NCI-H1417 treated with DMSO at 0.1 percent for 48 hours (cell line): ENCODE measurements at places on chromosomes 6 and 20.

- no peak for DNase-seq
These were observed 118.7 kb upstream of the HMGN3 start for GRCh38 chr6:79353226-79353625.

GRCh38 chr20:46342451-46343347 is 34.4 kb upstream of the CDH22 start:
- DNase-seq: no peak

DNA sequence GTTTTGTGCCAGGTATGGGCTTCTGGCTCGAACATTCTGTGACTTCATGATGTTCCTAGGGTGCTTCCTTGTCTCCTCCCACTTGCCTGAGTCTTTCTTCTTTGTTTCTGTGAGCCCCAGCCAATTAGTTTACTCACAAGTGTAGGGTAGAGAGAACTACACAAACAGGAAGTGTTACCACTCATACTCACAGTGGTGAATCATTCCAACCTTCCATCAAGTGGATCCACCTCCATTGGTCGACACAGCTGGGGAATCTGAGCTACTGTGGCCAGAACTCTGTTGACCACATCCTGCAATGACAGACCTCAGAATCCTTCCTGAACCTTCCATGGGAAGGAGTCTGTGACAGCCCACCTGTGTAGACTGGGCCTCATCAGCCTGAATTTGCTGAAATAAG is 76.8 kb downstream of the UNC5CL start:
- DNase-seq: no peak

GRCh38 chr6:30847971-30848436 is 36.3 kb upstream of the DDR1 start:
- DNase-seq: no peak

DNA sequence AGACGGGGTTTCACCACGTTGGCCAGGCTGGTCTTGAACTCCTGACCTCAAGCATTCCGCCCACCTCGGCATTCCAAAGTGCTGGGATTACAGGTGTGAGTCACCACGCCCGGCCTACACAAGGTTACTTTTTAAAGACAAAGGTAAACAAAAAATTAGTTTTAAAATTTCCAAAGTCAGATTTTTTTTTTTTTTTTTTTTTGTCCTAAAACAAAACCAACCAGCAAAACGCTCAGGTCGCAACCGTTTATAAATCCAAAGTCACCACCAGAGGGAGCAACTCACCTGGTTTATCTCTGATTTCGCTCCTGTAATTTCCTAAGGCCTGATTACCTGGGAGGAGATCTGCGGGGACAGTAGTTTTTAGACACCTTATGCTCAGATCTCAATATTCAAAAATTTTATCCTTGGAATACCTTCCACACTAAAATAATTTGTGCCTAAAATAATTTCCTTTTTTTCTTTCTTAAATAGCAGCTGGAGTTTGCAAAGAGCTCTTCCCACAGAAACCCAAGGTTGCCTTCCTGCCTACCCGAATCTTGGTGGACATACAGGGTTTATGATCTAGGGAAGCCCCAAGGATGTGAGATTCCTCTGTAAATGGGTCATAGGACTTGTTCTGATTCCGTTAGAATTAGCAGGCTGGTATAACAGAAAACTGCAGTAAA is 19.8 kb upstream of the TREM1 start:
- peak; percentile 17 for DNase-seq
